Hematopoietic multipotent progenitor cell treated with erythropoietin and hydrocortisone succinate and interleukin-3 and kit ligand, for 17 days (in vitro differentiated cells): ENCODE measurements at places on chromosomes 16 and 17.

GRCh38 chr16:11627822-11628457, 40.3 kb upstream of the SNN start:
- DNase-seq: no peak

DNA sequence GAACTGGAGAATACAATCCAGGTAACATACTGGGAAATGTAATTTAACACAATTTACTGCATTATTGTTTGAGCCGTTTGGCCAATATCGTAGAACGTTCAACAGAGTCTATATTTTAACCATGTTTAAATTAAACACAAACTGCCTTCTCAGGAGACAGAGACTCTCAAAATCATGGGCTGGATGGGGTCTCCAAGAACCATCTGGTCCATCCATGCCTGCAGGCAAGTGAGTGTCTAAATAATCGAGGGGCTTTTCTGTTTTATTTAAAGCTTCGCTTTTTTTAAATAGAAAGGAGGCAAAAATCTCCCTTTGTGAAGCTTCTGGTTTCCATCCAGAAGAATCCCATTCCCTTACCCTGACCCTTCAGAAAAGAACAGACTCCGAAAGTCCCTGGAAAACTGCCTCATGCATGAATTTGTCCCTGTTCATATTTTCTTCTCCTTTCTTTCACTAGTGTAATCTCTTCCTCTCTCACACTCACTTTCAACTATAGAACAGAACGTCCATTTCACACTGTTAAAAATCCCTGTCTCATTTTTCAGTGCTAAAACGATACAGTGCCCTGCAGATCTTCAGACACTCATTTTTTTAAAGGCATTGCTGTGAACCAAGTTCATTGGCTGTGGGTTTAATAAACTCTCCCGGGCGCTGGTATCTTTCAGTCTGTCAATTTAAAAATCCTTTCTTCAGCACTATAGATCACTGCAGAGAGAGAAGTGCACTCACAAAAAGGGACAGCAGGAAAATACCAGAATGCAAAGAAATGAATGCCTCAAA, 111.4 kb upstream of the TOM1L1 start:
- DNase-seq: no peak

DNA sequence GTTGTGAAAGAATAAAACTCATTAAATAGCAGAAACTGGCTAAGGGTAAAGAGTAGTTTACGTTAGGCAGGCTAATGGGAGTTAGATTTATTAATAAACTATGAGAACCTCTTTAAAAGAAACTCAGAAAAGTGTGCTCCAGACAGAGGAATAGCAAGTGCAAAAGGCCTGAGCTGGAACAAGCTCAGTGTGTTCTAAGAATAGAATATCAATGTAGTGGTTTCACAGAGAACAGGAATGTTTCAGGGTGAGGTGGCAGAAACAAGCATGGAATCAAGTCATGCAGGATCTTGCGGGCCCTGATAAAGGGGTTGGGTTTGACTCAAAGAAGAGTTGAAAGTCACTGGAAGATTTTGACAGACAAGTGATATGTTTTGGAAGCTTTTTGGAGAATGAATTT, 164.0 kb upstream of the HS3ST3A1 start:
- DNase-seq: no peak

GRCh38 chr16:2686912-2687507, 4.7 kb downstream of the KCTD5 start:
- no peak for DNase-seq

DNA sequence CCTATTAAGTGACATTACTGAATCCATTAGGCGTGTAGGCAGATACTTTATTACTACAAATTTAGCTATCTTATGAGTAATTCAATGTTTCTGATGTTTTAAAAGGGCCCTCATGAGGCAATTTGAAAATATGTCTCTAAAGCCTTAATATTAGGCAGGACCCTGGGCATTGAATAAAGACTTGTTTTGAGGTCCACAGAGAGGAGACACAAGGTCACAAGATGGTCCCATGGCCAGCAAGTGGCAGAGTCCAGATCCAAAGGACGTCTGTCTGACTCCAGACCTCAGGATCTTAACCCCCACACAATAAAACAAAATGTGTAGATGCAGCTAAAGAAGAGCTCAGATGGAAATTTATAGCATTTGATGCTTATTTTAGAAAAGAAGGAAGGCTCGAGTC, 31.9 kb upstream of the HEATR6 start:
- no peak for DNase-seq

- DNase-seq: no peak
Measured at GRCh38 chr17:2755891-2756724, 6.7 kb upstream of the CCDC92B start.

- DNase-seq: no peak
Measured at GRCh38 chr17:79936641-79937381, 97.6 kb upstream of the CBX4 start.

GRCh38 chr16:54882556-54882955, 48.1 kb upstream of the IRX5 start:
- DNase-seq: no peak

DNA sequence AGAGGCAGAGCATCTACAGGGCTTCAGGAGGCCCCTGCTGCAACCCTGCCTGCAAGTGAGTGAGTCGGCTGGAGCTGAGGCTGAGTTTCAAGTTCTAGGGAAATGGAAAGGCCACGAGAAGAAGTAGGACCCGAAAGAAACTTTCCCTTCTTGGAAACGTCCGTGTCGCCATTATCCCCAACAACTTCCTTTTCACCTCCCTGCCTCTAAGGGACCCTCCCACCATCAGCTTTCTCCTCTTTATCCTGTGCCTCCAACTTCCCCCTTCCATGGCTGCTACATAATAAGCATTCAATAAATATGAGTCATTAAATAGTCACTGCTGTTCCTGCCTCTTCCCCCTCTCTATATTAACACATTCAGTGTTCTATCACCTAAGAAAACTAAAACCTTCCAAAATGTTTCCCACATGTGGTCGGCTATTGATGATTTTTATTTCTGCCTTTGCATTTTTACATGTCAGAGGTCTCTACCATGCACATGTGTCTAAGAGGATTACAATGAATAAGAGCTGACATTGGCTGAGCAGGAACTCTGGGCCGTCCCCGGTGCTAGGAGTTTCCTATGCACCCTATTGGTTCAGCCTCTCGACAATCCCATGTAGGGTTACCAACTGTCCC, 115.9 kb upstream of the TNRC6C start:
- DNase-seq: no peak

GRCh38 chr16:31429796-31430195, 1.6 kb upstream of the COX6A2 start:
- DNase-seq: no peak

DNA sequence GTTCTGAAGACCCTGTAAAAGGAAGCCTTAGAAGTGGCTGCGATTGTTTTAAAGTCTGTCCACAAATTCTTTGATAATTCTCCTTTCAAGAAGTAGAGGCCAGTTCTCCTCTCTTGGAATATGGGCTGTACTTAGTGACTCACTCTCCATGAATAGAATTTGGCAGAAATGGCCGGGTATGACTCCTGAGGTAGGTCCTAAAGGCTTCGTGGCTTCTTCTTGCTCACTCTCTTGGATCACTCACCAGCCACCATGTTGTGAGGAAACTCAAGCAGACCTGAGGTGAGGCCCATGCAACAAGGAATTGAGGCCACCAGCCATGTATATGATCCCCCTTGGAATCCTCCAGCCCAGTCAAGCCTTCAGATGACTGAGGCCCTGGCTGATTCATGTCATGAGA, 75.8 kb downstream of the WWOX start:
- DNase-seq: no peak
